Activated T-helper 17 cell treated with anti-CD3 and anti-CD28 coated beads, Interleukin-2, amount 50 U/mL, for 72 hours (primary cell): ENCODE measurements at places on chromosomes 11 and 22.

DNA sequence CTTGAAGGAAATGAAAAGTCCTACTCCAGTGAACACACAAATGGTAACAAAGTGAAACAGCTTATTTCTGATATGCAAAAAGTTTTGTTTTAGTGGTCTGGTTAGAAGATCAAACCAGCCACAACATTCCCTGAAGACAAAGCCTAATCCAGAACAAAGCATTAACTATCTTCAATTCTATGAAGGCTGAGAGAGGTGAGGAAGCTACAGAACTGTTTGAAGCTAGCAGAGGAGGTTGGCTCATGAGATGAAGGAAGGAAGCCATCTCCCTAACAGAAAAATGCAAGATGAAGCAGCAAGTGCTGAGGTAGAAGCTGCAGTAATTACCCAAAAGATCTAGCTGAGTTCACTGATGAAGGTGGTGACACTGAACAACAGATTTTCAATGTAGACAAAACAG, 168.4 kb downstream of the IGLL1 start:
- no peak for ATAC-seq

GRCh38 chr22:20402960-20403778, 9.2 kb downstream of the ZNF74 start:
- ATAC-seq: no peak

DNA sequence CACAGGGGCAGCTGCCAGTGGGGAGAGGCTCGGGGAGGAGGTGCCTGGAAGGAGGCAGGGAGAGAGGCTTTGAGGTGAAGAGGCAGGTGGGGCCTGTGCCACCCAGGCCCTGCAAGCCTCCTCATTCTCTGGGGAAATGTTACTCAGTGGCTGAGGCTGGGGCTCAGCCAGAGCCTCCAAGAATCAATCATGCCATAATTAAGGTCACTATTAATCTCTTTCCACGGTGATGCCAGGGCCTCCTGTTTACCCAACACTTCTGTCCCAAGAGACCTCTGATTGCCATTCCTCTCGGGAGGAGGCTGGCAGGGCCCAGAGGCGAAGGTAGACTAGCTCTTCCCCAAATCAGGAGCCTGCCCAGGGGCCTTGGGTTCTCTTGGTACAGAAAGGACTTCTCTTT, 38.4 kb downstream of the GDPD5 start:
- ATAC-seq: no peak

DNA sequence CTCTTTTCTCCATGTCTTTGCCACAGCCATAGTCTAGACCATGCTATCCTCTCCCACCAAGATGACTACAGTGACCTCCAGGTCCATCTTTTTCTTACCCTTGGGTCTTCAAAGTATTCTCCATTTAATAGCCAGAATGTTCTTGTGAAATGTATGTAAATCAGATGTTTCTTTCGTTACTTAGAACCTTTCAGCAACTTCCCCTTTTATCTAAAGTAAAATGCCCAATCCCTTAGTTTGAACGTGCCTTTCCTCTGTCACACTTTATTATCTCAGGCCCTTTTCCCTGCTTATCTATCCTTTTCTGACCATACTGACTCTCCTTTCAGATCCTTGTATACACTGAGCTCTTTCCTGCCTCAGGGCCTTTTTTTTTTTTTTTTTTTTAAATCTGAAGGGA, 17.9 kb downstream of the RBM4B start:
- ATAC-seq: no peak

DNA sequence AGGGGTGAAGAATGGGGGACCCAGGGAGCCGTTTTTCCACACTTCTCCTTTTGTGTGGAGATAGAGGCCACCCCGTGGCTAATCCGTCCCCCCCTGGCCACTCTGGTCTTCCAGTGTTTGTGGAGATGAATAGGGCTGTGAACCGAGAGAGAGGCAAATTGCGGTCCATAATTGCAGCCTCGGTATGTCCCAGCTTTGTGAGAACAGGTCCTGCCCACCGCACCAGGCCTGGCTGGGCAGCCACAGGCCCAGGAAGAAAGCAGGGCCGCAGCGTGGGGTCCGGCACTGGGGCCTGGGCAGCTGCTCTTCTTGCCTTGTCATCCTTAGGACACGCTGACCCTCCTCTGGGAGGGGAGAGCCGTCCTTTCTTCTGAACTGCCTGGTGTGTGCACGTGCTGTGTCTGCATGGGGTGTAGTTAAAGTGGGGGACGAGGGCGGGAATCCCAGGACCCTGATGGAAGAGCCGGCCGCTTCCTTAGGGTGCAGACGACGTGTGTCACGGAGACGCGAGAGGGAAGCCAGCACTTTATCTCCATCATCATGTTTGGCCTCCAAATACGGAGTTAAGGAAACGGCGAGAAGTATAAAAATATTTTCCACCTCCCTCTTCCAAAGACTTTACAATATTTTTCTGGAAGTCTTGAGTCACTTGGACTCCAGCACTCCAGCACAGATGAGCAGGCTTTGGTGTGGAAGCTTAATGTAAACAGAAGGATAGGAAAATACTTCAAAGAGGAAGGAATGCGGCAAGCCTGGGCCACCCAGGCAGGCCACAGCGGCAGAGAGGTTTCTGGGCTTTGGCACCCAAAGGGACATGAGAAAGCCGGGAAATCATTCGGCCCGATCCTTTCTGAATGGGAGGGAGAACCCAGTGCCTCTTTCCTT, 1248.4 kb downstream of the BRD1 start:
- ATAC-seq: no peak

- no peak for ATAC-seq
Measured at GRCh38 chr11:8811571-8811970, 99.4 kb upstream of the AKIP1 start.

DNA sequence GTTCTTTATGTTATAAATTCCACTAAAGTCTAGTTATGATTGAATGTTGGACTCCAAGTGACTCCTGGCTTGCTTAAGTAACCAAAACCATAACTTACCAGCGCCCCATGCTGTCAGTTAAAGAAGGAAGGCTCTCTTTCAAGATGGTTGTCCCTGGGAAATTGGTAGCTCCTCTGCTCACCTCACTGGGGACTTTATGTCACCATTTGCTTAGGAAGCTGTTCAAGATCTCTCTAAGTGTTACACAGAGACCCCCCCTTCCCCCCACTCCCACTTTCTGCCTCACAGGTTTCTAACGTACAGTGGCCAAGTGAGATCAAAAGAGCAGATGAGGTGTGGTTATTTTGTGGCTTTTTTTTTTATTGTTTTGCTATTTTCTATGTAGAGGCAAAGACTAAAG, 301.8 kb downstream of the AASDHPPT start:
- no peak for ATAC-seq

- no peak for ATAC-seq
Measured at GRCh38 chr11:8593455-8593854, 573 bp downstream of the STK33 start.

DNA sequence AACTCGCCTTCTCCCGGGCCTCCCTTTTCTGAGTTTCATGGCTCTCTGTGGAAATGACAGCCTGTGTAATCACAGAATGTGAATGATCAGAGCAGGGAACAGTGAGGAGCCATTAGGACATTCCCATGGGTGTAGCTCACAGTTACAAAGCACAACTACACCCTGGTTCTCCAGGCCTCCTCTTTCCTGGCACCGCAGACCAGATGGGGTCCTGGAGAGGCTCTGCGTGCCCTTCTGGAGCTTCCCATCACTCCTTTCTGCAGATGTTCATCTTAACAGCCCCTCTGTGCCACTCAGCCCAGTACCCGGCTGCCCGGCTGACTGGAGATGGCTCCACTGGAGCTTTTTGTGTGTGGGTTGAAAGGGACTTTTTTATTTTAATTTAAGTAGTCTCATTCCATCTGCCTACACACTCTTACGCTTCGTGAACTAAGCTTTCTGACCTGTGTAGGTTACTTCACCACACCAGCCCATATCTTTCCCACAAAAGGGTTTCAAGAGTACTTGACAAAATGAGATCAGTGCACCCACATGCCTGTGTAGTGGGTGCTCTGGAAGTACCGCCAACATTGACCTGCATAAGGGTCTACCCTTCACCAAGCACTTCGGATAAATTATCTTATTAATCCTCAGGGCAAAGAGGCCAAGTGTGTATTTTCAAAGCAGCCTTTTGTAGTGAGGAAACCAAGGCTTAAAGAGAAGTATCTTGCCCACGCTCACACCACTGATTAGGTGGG, 29.8 kb downstream of the SREBF2 start:
- ATAC-seq: peak; percentile 77

DNA sequence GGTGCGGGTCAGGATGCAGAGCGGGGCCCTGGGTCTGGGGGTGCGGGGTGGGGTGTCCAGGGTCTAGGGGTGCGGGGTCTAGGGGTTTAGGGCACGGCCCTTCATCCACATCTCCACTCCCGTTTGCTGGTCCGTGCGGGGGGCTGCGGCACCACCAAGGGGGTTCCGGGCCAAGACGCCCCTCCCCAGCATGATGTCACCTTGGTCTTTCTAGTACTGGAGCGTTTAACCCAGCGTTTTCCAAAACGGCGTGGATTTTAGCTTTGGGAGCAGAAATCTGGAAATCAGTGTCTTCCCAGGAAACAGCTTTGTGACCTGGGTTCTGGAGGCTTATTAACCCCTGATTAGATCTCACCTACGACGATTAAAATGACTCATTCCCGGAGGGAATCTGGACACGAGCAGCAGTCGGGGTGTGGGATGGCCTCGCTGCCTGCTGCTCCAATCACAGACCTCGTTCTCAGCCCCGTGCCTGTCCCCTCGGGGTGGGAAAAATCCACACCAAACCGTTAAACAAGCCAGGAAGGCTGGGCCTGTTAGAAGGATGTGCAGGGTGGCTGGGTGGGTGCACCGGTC, 759 bp downstream of the AP2A2 start:
- ATAC-seq: no peak

DNA sequence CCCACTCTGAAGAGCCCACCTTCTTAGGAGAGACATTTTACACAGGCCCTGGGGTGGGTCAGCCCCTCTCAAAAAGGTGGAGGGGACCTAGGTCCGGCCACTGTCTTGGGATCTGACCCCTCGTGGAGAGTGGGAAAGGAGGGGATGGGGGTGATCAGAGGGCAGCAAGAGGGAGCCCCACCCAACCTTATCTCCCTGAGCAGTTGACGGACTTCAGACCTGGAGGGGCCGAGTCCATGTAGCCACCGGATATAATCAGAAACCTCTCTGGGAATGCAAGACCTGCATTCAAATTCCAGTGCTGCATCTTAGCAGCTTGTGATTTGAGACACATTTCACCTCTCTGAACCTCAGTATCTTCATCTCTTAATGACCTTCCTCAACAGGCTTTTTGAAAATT, 44.0 kb downstream of the TP53I11 start:
- ATAC-seq: no peak

DNA sequence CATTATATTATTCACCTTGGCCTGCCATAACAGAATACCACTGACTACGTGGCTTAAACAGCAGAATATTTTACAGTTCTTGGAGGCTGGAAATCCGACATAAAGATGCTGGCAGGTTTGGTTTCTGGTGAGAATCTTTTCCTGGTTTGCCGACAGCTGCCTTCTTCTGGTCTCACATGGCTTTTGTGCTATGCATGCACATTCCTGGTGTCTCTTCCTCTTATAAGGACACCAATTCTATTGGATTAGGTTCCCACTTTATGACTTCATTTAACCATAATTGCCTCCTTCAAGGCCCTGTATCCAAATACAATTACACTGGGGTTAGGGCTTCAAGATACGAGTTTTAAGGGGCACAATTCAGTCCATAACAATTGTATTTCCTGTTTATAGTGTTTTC, 17.1 kb downstream of the RNF214 start:
- no peak for ATAC-seq

DNA sequence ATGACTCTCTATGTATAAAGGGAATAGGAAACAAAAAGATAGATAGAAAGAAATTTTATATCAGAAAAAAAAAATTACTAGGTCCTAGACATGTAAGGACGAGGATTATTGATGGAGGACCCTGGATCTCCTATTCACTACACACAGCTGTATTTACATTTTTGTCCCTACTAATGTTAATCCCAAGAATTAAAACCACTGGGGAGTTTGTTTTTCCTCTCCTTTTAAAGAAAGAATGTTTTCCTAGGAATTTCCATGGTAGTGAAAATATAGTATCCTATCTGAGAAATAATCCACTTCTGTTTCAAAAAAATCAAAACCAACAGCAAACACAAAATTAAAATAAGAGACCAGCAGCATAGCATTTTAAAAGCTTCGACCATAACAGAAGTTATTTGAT, 41.1 kb downstream of the PDGFD start:
- no peak for ATAC-seq

- no peak for ATAC-seq
Measured at GRCh38 chr11:131408025-131408640, 37.7 kb downstream of the NTM start.

GRCh38 chr22:38871360-38872171, 450 bp downstream of the CBX6 start:
- no peak for ATAC-seq

- no peak for ATAC-seq
Measured at GRCh38 chr11:115496892-115497291, 7.3 kb downstream of the CADM1 start.

DNA sequence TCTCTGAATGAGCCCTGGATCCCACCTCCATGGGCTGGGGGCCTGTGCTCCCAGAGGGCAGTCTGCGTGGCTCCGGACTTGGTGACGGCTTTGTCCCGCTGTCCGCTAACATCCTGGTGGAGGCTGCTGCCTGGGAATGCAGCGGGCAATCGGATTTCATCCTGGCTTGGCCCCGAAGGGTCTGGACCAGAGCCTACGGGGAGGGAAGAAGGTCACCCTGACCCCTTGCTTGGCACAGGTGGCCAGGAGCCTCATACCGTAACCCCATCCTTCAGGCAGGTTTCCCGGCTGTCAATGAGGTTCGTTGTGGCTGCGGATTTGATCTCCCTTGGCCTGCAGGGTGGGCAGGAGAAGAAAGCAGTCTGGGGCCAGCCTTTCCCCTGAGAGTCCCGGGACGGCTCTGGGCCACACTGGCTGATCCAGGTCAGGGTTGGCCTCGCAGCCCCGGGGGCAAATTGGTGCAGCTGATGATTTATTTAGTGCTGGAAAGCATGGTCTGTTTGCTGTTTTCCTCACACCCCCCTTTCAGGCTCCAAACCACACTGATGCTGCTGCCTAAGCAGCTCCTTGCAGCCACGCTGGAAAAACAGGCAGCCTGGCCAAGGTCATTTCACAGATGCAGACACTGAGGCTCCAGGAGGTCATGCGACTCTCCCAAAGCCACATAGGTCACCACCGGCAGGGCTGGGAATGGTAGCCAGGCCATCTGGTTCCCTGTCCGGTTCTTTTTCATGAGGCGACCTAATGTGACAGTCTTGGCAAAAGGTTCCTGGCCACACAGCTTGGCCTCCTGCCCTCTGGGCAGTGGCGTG, 15.0 kb downstream of the PRDM11 start:
- ATAC-seq: no peak
